Activated gamma-delta T cell treated with anti-CD3 and anti-CD28 coated beads, Interleukin-2, amount 50 U/mL, for 16 hours (primary cell): ENCODE measurements at places on chromosomes 7 and 10.

DNA sequence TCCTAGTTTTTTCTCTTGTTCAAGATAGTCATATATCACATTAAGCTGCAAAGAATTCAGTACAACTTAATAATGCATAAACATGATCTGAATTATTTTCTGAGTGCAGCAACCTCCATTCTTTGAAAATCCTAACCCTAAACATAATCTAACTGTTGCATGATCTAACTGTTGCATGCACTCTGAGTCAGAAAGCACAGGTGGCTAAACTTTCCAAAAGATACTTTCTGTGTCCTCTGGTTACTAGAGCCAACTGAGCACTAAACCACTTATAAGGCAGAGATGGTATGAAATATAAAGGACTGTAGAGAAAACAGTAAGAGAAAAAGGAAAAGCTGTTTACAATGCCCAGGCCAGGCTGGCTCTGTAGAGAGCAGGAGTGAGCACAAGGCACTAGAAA is 23.0 kb upstream of the FAM133B start:
- no peak for DNase-seq

- no peak for DNase-seq
Observed at GRCh38 chr10:56003555-56003954, 357.5 kb downstream of the ZWINT start.

DNA sequence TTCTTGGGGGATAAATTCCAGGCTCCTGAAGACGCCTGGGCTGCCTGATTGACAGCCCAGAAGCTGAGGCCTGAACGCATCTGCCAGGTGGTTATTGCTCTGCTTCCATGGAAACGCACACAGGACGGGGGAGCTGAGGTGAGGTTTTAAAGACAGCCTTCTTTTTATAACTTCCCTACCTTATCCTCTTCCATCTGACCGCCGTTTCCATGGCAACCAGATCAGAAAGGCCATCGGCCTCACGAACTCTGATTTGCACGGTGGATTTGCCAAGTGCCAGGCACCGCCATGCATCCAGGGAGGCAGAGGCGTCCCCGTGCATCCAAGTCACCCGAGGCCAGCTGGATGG is 260.9 kb downstream of the ADARB2 start:
- DNase-seq = no peak

GRCh38 chr10:14562218-14563075 is 212.2 kb downstream of the FAM107B start:
- no peak for DNase-seq

GRCh38 chr7:31903962-31904361 is 166.2 kb downstream of the PDE1C start:
- no peak for DNase-seq

DNA sequence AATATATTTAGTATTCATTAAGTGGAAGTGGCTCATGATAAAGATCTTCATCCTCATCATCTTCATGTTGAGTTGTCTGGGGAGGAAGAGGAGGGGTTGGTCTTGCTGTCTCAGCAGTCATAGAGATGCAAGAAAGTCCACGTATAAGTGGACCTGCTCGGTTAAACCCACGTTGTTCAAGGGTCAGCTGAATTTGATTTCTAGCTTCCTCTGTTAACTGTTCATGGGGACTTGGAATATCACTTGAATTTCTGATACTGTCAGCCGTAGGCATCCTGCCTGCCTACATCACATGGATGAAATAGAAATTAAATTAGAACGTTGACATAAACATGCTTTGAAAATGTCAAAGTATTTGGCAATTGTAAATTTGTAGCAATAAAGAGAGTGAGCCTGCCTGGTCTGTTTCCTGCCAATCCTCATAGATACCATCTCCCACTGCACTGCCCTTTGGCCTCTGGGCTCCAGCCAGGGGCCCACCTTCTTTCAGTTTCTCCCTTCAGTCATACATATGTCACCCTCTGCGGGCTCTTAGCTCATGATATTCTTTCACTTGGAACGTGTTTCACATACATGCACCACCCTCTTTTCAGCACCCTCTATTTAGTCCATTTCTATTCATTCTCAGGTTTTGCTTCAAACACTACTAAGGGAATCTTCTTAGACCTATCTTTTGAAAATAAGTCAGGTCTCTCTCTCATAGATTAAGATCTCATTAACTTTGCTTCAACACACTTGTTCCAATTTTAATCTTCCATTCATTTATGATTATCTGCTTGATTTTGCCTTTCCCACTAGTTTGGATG is 376.3 kb downstream of the IPMK start:
- DNase-seq = no peak

DNA sequence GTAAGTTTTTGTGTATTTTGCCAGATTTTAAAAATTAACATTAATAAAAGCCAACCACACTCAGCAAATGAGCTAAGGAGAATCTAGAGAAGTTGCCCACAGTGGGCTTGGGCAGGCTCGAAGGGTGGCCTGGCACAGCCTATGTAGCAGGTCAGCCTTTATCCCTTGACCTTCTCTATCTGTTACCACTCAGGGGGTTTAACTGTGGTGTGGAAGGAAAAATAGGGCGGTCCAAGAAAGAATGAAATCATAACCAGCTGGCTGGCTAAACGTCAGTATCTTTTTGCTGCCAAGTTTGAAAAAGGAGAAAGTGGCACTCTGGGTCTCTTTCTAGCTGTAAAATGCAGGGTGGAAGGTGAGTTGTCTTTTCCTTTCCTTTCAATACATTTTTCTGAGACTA is 130.3 kb upstream of the ASAH2 start:
- no peak for DNase-seq

DNA sequence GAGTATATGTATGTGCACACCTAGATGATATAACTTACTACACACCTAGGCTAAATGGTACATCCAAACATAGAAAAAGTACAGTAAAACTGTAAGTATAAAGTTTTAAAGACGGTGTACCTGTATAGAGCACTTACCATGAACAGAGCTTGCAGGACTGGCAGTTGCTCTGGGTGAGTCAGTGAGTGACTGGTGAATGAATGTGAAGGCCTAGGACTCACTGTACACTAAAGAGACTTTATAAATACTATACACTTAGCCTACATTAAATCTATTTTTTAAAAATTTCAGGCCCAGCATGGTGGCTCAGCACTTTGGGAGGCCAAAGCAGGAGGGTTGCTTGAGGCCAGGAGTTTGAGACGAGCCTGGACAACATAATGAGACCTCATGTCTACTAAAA is 195.3 kb downstream of the FZD1 start:
- DNase-seq = no peak

- no peak for DNase-seq
Observed at GRCh38 chr10:87090779-87091178, 3.9 kb downstream of the GLUD1 start.

- DNase-seq = no peak
Observed at GRCh38 chr7:40499718-40500117, 364.9 kb downstream of the SUGCT start.

- DNase-seq = no peak
Observed at GRCh38 chr7:55348502-55348901, 16.6 kb upstream of the LANCL2 start.

DNA sequence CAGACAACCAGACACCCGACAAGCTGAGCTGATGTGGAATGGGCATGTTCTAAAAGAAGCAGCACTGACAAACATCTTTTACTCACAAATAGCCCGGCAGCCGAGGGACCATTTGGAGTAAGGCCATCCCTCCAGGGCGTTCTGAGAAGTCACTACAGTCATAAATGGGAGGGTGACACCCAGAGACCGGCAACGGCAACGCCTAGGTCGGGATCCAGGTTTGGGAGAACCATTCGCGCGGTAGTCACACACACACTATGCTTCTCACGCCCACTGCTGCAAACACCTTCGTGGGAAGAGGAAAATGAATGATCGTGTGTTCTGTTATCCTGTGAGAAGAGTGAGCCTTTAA is 9.8 kb downstream of the TNS3 start:
- no peak for DNase-seq

DNA sequence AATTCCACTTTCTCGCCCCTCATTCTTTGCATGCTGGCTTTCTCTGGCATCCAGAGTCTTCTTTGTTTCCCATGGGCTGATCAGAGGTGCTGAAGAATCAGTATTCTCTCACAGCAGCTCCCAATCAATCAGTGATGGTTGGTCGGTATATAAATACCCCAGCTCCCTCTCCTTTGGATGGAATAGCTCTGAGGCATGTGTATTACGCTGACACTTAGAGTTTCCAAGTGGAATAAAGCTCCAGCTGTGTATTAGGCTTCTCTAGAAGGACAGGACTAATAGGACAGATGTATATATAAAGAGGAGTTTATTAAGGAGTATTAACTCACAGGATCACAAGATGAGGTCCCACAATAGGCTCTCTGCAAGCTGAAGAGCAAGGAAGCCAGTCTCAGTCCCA is 218.3 kb upstream of the GRB10 start:
- no peak for DNase-seq

DNA sequence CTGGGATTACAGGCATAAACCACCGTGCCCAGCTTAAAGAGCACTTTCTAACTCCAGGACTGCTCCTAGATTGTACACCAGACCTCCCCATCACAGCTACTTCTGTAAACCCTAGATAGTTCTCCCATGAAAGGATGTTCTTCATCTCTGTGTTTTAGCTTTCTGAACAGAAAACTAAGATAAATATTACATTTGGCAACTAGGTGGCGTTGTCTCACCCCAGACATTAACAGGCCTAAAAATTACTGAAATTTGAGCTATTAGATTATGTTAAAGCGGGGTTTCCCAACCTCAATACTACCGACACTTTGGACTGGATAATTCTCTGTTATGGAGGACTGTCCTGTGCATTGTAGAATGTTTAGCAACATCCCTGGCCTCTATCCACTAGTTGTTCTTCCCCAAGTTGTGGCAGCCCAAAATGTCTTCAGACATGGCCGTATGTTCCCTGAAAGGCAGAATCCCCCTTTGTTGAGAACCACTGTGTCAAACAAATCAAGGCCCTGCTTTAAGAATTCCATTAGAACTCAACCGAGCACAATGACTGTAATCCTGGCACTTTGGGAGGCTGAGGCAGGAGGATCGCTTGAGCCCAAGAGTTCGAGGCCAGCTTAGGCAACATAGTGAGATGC is 19.1 kb downstream of the ATOH7 start:
- no peak for DNase-seq

DNA sequence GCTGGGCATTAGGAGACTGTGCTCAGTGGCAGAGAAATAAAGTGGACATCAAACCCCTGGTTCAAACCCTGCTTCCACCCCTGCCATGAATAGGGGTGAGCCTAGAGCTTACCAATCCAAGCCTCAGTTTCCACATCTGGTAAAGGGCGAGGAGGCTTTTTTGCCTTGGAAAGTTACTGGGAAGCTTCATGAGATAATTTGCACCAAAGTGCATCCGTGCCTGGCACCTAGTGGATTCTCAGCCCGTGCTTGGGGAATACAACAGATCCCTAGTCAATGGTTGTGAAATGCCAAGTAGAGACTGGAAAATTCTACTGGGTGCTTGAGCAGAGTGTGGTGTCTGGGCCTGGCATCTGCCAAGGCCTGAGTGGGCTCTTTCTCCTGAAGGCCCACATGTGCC is 158.7 kb upstream of the ZMIZ1 start:
- DNase-seq = no peak

- no peak for DNase-seq
Observed at GRCh38 chr10:70562036-70562755, 40.3 kb downstream of the PRF1 start.

GRCh38 chr7:78072201-78072590 is 273.6 kb downstream of the PHTF2 start:
- DNase-seq = no peak

- no peak for DNase-seq
Observed at GRCh38 chr7:318476-318875, 28.5 kb downstream of the FOXL3 start.

DNA sequence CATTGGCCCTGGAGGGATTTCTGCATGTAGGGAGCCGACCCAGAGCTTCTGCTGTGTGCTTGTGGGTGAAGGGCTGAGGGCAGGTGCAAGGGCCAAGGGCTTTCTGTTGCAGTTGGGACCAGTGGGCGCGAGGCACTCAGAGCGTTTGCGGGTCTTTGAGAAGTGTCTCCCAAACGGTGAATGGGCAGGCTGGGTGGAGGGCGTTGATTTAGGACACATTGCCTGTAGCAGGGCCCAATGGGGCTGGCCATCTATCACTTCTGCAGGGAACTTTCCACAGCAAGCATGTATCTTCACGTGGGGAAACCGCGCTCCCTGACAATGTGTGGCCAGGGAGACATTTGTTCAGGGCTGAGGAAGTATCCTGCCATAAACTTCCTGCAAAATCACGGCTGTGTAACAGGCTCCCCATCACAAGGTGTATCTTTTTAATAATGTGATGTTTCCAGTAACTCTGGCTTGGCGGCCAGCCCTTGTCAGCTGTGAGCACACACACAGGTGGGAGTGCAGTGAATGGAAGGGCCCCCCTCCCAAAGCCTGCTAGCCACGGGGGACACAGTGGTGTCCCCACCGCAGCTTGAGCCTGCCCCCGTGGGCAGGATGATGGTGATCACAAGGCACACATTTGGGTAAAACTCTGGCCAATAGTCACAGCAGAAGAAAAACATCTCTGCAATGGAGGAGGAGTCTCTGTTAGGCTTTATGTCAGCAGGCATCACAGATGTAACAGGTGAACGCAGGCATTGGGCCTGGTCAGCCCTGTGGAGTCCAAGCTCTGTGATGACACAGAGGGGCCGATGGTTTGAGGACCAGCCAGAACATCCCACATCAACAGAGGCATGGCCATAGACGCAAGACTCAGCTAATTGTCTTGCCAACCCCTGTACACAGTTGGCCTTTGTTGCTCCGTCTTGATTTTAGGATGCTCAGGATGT is 84.3 kb downstream of the GLRX3 start:
- DNase-seq = no peak

DNA sequence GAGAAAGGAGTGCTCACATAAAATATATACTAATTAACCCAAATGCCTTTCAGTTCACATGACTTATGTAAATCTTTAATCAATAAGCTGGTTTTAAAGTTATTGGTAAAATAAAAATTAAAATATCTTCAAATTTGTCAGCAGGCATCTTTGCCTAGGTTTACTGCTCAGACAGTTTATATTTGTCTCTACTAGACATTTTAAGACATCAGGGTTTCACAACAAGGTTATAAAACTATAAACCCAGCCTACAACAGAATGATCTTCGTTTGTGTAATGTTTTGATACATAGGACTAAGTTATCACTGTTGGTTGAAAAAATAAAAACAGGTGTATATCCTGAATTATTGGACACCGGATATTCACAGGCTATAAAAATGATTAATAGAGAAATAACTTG is 67.4 kb downstream of the TYW1B start:
- no peak for DNase-seq

GRCh38 chr7:49060743-49061142 is 136.4 kb downstream of the CDC14C start:
- DNase-seq = no peak

DNA sequence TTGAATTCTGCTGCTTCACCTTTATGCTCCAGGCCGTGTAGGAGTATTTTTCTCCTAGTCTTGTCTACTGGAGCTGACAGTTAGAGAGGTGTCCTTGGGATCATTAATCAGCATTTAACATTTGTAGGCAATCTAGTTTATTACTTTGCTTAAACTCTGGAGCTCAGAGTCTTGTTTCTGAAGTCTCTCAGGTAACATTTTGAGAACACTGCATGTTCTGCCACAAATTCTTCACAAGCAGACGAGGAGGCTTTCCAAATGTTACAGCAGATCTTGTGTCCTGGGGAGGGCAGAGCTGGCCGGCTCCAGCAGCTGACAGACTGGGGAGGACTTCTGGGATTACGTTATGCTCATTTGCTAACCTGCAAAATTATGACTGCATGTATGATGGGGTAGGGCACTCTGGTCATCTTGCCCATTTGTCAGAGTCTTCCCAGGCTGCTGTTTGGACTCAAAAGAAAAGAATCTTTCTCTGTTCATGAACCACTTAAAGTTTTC is 50.5 kb downstream of the GALNT17 start:
- no peak for DNase-seq

- DNase-seq = no peak
Observed at GRCh38 chr10:29619241-29619669, 15.5 kb downstream of the SVIL start.

GRCh38 chr10:79003183-79004100 is 65.3 kb upstream of the ZMIZ1 start:
- no peak for DNase-seq
